Umbilical cord (tissue), 2 donors: ENCODE measurements at places on chromosomes 4 and X.
A peak's percentile ranks its signal among the peaks of the same experiment; 100 is the strongest.

GRCh38 chr4:154927126-154927680 lies 146.1 kb downstream of the RBM46 start:
- DNase-seq, result no peak

DNA sequence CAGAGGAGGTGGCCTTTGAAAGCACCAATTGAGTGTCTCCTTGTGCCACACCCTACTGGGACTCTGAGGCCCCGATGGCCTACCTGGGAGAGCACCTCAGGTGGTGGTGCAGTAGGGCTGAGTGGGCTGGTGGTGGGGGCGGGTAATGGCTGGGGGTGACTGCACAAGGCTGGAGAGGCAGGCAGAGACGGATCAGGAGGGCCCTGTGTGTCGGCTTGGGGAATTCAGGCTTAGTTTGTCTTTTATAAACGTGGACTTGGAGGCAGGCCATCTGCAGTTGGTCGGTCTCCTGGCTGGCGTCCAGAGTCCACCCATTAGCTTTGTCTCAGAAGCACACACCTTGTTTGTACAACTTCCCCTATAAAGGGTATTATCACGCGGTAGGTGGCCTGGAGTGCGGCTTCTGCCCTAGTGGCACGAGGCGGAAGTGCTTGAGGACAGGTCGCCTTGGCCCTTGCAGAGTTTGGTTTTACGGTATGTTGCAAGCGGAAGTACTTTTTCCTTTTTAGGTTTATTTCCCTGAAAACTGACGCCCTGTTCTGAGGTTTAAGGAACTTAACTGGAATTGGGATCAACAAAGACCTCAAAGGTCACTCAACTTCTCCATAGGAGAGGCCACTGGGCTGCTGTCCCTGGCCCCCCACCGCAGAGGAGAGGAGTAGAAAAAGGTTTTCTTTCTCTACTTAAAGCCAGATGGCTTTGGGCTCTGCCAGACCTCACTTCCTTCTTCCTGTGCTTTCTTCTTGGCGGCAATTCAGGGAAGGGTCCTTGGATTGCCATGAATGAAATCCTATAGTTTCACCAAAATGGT lies 8.0 kb downstream of the TBC1D14 start:
- peak; percentile 54 for DNase-seq

GRCh38 chr4:98662626-98663225 lies 4.3 kb upstream of the TSPAN5 start:
- DNase-seq, result peak; percentile 61

DNA sequence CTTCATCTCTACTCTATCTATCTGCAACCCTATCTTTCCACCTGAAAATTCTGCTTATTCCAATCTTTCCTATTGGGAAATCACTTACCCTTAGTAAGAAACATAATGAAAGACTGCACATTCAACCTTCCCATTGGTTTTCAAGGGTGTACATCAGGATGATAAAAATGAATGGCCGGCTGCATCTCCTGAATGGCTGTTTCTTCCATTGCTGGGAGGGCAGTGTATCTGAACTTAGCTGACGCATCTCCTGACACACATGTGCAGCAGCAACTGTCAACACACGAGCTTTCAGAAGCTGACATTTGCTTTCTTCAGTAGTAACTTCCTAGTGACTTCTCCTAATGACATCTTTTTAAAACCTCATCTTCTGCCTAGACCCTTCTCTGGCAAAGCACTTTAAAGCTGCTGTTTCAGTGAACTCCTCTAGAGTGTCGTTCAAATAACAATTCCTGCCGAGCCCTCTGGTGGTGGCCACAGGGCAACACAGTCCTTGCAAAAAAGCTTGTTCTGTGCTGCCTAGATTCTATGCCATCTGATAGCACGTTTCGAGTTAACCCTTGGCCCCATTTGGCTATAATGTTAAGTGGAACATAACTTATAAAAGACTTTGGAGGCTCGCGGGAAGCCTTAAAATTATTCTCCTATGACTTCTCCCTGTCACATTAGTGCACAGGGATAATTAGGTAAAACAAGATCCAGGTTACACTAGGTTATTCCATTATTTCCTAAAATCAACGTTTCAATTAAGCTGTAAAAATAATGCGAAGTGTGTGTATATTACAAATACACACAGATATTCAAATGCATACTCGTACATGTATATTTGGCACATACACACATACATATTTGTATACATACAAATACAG lies 2340.7 kb downstream of the PCDH7 start:
- DNase-seq, result peak; percentile 48

DNA sequence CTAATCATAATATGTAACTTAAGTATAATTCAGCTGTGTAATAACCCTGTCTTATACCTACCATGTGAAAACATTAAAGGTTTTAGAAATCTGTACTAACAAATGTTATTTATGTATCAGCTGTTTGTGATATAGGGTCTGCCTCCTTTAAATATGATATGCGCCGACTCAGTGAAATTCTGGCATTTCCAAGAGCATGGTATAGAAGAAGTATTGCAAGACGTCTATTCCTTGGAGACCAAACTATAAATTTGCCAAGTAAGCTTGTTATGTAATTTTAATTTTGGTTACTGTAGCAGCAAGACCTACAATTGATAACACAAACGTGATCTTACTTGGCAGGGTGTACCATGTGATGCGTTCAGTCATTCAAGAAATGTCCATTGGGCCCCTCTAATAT lies 32.3 kb upstream of the ADAD1 start:
- no peak for DNase-seq

- DNase-seq, result no peak
These were observed 3.8 kb downstream of the MBTPS2 start for GRCh38 chrX:21843179-21843578.

DNA sequence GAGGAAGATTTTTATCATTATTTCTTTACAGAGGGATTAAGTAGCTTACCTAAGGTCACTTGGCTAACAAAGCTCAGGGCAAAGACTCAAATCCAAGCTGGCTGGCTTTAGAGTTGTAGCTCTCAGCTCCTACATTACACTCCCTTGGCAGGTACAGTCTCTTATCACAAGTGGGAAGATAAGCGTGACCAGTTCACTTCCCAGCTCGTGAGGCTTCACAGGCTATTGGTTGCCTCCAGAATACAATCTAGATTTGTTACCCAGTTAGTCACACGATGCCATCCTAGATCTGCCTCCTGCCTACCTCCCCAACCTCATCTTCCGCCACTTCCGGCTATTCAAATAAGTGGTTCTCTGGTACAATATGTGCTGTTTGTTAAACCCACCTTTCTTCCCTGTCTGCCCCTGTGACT lies 3.7 kb downstream of the MMRN1 start:
- no peak for DNase-seq

DNA sequence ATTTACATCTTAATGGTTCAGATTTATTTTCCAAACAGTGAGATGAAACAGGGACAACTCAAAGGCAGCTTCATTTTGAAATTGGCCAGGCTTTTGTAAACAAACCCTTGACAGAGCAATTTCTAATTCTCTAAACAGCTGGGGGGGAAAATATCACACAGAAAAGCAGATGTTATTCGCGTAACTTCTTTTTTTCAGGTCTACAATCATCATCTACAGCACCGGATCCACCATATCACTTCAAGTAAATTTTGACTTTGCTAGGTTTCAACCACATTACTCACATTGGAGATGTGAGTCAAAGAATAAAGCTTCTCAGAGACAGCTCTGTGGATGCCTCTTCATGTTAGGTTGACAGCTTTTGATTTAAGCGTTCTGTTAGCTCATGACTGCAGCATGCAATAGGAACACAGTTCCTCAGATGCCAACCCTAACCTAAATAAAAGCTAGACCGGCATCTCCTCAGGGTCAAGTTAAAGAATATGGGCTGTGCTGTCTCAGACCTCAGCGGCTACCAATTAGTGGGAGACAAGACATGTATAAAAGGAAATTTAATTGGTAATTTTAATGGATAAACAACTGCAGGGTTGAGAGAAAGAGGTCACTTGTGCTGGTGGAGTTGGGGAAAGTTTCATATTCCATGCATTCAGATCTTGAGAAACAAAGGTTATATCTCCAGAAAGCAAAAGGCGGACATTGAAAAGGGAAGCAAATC lies 26.8 kb downstream of the AMELX start:
- DNase-seq, result peak; percentile 23

- peak; percentile 54 for DNase-seq
These were observed 70.9 kb downstream of the INTS12 start for GRCh38 chr4:105637408-105638176.

DNA sequence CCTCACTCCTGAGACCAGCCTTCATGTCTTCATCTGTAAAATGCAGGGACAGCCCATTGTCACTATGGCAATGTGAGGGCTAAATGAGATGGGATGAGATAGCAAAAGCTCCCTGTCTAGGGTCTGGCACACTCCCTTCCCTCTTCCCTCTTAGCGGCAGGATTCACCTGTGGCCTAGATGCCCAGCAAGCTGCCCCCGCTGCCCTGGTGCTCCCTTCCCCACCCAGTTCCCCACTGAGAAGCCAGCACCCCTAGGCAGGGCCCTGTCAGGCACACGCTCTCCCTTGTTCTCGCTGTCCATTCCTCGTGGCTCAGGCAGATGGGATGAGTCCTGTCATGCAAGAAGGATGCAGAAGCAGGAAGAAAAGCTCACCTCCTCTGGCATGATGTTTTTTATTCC lies 49.2 kb upstream of the PJA1 start:
- no peak for DNase-seq

DNA sequence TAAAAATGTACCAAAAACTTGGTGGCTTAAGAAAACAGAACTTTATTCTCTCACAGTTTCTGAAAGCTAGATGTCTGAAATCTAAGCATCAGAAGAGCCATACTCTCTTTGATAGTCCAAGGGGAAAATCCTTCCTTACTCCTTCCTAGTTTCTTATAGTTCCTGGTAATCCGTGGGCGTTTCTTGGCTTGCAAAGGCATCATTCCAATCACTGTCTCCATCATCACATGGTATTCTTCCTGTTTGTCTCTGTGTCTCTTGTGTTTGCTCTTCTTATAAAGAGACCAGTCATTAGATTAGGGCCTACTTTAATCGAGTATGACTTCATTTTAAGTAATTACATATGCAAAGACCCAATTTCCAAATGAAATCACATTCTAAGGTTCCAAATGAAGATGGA lies 118.9 kb upstream of the FSTL5 start:
- DNase-seq, result no peak

GRCh38 chr4:4560136-4560535 lies 18.3 kb upstream of the STX18 start:
- no peak for DNase-seq

DNA sequence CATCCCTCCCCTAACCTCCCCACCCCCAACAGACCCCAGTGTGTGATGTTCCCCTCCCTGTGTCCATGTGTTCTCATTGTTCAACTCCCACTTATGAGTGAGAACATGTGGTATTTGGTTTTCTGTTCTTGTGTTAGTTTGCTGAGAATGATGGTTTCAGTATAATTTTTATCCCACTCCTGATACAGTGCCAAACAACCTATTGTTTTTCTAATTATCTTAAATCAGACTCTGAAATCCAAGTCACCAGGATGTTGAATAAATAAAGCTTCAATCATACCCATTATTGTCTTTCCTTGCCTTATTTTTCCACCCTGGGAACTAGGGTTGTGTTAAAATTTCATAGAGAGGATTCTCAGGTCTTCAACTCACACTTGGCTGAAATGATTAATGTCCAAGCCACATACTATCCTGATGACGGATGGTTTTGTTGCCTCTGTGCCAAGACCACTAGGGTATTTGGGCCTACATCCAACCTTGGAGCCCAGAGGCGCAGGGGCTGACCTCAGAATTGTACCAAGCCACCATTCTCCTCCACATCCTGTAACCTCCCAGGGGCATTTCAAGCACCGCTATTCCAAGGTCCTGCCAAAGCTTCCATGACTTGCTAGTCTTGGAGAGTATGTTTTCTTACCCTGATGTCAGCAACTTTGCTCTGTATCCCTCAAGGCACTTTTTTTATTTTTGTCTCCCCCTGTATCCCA lies 332.4 kb downstream of the ARHGAP24 start:
- DNase-seq, result no peak

DNA sequence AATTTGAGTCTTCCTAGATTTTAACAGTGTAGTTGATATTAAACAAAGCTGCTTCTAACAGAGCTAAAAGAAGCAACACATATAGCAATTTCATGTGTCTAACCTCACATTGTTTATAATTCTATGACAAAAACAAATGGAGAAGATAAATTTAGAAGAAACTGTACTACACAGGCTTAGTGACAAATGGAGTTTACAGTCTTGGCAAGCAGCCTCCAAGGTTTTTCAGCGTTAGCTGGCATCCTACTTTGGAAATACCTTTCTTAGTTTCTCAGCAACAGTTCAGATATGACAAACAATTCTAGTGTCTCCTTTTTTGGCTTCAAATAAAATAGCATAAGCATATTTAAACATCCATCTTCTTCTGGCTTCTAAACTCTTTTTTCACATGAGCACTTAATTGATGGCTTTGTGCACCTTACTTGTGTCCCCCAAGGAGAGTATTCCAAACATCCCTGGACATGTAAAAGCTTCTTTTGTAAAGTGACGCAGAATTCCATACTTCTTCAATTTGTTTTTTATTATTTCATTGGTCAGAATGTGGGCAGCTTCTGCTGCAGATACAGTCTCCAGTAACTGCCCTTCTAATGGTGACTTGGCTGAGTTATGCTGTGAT lies 249.8 kb downstream of the ANTXR2 start:
- no peak for DNase-seq

DNA sequence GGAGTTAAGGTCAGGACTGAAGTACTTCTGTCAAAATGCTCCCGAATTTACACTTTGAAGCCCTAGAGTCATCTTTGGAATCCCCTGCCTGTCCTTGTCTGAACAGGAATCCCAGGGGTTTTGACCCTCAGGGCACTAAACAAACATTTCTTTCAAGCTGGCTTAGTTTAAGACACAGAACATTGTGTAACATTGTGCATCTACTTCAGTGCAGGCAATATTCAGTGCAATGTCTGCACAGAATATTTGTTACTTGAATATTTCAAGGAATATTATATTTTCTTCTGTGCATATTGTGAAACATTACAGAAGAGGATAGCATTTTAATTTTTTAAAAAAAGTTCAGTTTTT lies 763.4 kb downstream of the PCDH18 start:
- DNase-seq, result peak; percentile 43

- no peak for DNase-seq
These were observed 8.9 kb upstream of the NAA11 start for GRCh38 chr4:79334783-79335182.

- DNase-seq, result no peak
These were observed 28.5 kb downstream of the SASH3 start for GRCh38 chrX:129808158-129808828.

- DNase-seq, result no peak
These were observed 7.0 kb downstream of the PALLD start for GRCh38 chr4:168503652-168504362.

DNA sequence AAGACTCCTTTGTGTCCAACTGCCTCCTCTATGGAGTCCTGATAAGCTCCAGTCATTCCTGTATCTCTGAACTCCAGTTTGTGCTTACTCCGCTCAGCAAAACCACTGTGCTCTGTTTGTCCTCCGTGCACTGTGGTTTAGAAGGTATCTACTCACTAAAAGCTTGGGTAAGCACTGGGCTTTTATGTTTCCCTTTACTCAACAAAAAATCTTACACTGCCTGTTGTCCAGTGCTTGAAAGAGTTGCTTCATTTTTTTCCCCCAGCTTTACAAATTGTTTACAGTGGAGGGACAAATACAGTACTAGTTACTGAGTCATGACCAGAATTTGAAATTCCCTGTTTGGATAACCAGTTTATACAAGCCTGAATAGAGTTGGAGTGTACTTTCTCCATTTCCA lies 545.3 kb upstream of the FAT1 start:
- no peak for DNase-seq

GRCh38 chr4:118814058-118814457 lies 21.9 kb downstream of the SEC24D start:
- no peak for DNase-seq

- DNase-seq, result peak; percentile 73
These were observed at the start of gene NDUFC1 for GRCh38 chr4:139301821-139302611. TSS of gene NDUFC1 (minus strand) at chr4:139302477. CDS start at chr4:139295798, 6,679 bp downstream.
